ENCODE measurements at places on chromosomes 6 and 20.

DNA sequence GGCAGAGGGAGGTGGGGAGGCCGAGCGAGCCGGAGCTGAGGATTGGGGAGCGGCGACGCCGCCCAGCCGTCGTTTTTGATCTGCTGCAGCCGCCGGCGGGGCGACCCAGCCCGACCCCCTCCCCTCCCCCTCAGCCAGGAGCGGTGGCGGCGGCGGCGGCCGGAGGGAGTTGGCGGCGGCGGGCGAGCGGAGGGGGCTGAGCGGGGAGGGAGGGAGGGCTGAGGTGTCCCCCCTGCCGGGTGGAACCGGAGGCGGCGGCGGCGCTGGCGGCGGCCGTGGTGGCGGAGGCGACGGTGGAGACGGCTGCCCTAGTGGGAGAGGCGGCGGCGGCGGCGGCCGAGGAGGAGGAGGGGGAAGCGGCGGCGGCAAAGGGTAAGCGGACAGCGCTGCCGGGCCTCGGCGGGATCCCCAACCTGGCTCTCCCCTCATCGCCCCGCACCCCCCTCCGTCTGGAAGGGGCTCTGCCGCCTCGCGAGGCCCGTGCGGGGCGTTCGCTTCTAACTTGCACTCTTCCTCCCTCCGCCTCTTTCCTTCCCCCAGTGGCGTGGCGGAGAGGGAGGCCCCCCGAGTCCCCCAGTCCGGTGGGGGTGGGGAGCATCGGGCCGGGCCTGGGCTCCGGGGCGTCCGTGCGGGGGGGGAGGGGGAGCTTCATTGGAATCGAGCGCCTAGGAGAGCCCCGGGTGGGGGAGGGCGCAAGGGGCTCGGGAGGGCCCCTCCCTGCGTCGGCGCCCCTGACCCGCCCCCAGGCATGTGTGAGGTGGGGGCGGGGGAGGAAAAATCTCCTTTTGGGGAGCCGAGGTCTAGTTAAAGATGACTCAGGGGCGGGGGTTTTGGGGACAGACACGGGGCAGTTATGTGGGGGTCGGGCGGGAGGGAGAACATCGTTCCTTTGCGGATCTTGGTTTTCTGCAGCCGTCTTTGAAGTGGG is at the start of gene TAB2:
Gene TAB2 (plus strand): TSS at position 69 of the 928 bp plus-strand sequence. CDS start 52,286 bp downstream, outside the sequence.
- peak; percentile 23 for DNase-seq

DNA sequence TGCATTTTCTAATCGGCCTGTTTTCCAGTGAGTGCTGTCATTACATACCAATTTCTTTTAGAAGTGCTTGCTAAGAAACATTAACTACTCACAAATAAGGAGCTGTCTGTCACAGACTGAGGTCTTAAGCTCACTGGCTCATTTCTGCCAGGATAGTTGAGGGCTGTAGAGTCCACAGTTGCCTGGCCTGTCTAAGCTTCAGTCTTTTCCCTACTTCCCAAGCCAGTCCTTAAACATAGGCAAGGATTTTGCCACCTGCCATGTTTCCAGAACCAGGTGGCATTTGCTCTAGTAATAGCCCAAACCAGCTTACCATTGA is 84.7 kb downstream of the LINC00237 start:
- no peak for DNase-seq

GRCh38 chr6:108001696-108002231 is 43.8 kb upstream of the SEC63 start:
- no peak for DNase-seq

DNA sequence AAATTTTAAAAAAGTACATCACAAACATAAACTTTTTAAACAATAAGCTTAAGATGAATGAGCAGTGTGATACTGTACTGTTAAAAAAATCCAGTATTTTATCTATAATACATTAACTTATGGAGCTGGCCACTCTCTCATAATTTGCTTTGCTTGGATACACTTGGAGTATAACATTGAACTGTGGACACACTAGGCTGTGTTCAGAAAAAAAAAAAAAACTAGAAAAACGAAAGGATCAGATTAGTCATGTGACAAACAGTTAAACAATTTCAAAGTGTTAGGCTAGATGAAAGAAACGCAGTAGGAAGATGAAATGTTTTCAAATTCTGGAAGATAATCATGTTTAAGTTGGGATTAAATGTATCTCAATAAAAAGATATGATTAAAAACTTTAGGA is 220.0 kb downstream of the GRIK2 start:
- DNase-seq, result no peak

- peak; percentile 45 for DNase-seq
Measured at GRCh38 chr6:43924222-43924702, 154.3 kb downstream of the VEGFA start.

- DNase-seq, result no peak
Measured at GRCh38 chr6:157587127-157587926, 206.3 kb downstream of the ZDHHC14 start.

DNA sequence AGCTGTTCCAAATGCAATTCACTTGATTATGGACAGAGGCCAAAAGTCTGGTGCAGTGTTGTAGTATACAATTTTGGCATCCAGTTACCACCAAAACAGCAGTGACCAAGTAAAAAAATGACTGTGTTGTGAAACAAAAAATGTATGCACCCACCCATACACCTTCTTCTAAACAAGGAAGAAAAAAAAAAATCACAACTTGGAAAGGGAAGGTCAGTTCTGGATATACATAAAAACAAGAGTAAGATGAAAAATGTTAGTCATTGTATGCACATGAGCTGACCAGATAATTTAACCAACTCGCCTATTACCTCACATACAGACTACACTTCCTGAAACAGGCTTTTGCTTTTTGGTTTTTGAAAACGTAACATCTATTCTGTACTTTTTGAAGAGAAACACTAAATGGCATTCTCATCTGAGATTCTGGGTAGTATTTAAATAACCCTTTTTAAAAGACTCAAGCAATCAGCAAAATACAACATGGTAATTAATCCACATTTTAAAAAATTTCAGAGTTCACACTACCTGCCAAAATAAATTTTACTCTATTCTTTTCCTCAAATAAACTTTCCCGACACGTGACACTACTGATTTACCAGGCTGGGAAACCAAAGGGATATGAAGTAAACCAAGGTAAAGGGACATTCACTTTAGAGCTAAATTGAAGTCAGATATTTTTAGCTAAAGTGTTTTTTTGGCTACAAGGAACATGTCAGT is 141.6 kb upstream of the SHLD1 start:
- peak; percentile 40 for DNase-seq

DNA sequence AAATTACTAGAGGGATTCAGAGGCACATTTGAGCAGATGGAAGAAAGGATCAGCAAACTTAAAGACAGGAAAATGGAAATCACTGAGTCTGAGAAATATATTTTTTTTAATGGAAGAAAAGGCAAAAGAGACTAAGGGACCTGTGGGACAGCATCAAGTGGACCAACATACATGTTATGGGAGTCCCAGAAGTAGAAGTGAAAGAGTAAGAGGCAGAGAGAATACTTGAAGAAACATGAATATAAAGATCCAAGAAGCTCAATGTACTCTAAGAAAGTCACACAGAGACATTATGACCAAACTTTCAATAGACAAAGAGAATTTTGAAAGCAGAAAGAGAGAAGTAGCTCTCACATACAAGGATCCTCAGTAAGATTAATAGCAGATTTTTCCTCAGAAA is 39.5 kb downstream of the SMOC2 start:
- no peak for DNase-seq

GRCh38 chr6:8642131-8642530 is 206.8 kb upstream of the SLC35B3 start:
- DNase-seq, result no peak

DNA sequence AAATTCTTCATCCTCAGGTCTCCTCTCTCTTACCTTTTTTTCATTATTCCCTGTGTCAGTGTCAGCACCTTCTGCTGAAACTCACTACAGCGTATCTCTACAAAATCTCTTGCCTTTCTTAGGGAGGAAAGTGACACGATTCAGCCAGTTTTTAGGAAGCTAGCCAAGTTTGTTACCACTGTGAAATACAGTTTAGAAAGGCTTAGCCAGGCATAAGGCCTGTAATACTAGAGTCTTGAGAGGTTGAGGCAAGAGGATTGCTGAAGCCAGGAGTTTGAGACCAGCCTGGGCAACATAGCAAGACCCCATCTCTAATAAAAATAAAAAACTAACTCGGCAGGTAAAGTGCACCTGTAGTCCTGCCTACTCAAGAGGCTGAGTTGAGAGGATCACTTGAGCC is 16.7 kb downstream of the TAB2 start:
- DNase-seq, result peak; percentile 81

- no peak for DNase-seq
Measured at GRCh38 chr20:51596668-51597388, 54.3 kb upstream of the NFATC2 start.

- peak; percentile 16 for DNase-seq
Measured at GRCh38 chr6:48136856-48137255, 25.9 kb upstream of the PTCHD4 start.

DNA sequence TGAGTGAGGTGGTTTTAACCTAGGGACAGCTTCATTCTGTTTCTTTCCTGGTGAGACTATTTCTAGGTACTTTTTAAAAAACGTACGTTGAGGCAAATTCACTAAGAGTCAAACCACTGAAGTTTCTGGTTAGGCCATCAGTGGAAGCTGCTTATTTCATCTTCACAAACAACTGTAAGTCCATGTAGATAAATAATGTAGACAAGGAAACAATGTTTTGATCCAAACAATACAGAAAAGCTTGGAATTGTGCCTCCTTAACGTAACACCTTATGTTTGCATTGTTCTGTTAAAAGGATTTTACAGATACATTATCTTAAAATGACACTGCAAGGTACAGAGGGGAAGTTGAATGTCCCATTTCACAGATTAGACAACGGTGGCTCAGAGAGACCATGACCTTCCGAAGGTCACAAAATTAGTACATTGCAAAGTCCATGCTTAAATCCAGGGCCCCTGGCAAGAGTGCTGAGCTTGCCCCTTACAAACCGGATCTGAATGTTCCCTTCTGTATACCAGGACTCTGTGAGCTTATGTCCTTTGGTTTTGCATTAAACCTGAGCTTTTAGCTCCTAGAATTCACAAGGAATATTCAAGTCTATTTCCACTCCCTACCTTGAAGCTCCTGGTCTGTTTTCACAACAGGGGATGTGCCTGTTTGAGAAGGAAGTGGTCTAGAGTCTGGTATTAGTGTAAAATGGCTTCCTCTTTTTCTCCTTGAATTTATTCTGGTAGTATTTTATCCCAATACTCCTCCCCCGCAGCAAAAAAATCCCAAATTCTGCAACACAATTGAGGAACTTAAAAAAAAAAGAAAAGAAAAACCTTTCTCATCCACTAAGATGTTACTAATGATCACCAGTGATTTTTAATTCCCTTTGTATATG is 28.9 kb upstream of the ZNF217 start:
- peak; percentile 15 for DNase-seq

- no peak for DNase-seq
Measured at GRCh38 chr20:8670893-8671215, 398.0 kb upstream of the PLCB4 start.

DNA sequence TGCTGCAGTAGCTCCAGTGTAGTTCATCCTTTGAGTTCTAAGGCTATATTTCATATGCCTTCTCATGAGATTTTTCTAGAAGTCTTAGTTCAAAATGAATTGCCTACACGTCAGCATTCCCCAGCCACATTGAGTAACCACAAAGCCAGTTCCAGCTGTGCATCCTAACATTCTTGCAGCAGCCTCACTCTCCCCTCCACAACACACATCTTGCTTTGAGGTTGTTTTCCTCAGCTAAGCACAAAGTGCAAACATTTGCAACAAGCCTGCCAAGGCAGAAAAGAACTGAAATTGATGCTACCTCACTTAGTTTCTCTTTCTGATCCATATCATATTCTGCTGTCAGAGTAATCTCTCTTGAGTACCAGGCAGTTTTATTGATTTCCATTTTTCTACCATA is 160.7 kb upstream of the KCNQ5 start:
- DNase-seq, result peak; percentile 60

Data from astrocyte of the spinal cord (primary cell).